Pancreas (tissue), 10 donors: ENCODE measurements at places on chromosomes 1 and 21. TPM values are rescaled to one million over a fixed set of nuclear protein-coding genes. Genes with fewer than 3 reads are reported as not detected.
A peak's percentile ranks its signal among the peaks of the same experiment; 100 is the strongest.

- no peak for DNase-seq
These were observed 91.2 kb upstream of the KCNJ15 start for GRCh38 chr21:38165466-38166172.

The KCNQ4 gene
- polyA plus RNA-seq: 4.1 TPM

GRCh38 chr1:42735477-42736105 lies 4.4 kb downstream of the CLDN19 start:
- no peak for DNase-seq

GRCh38 chr1:23664837-23665795 lies 26.5 kb upstream of the RPL11 start:
- no peak for DNase-seq

The TCP10L gene
- polyA plus RNA-seq: 1.9 TPM

- DNase-seq: no peak
These were observed 6.4 kb downstream of the MGST3 start for GRCh38 chr1:165637427-165637826.

The SMYD3 gene
- polyA plus RNA-seq: 5.7 TPM

DNA sequence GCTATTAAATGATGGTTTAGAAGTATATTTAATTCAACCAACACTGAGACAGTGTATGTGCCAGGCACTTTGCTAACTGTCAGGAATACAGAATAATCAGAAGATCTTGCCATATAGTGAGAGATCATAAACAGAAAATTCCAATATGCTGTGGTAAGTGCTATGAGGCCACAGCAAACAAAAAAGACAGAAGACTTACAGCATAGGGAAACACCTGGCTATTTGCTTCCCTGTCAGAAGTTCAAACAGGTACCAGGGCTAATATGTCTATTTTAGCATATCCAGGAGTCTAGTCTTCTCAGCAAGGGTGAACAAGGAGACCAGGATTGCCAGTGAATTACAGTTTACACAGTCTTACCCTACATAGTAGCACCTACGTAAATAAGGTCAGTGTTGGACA lies 30.4 kb downstream of the TRIT1 start:
- DNase-seq: no peak

The INTS3 gene
- polyA plus RNA-seq: 56.2 TPM

DNA sequence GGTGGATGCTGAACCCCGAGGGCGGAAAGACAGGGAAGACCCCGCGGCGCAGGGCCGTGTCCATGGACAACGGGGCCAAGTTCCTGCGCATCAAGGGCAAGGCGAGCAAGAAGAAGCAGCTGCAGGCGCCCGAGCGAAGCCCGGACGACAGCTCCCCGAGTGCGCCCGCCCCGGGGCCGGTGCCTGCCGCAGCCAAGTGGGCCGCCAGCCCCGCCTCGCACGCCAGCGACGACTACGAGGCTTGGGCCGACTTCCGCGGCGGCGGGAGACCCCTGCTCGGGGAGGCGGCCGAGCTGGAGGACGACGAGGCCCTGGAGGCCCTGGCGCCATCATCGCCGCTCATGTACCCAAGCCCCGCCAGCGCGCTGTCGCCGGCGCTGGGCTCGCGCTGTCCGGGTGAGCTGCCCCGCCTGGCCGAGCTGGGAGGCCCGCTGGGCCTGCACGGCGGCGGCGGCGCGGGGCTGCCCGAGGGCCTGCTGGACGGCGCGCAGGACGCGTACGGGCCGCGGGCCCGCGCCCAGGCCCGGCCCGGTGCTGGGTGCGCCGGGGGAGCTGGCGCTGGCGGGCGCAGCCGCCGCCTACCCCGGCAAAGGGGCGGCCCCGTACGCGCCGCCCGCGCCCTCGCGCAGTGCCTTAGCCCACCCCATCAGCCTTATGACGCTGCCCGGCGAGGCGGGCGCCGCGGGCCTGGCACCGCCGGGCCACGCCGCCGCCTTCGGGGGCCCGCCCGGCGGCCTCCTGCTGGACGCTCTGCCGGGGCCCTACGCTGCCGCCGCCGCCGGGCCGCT lies 20.7 kb downstream of the FOXO6 start:
- DNase-seq: no peak

The CACNA1S gene
- polyA plus RNA-seq: not detected

- no peak for DNase-seq
These were observed 78.0 kb downstream of the MEGF6 start for GRCh38 chr1:3533067-3534048.

The KIRREL1 gene
- polyA plus RNA-seq: 2.5 TPM

GRCh38 chr1:213988507-213989001 lies 781 bp downstream of the PROX1 start:
- peak; percentile 33 for DNase-seq

The SH3BGR gene
- polyA plus RNA-seq: 6.8 TPM

The SH2D2A gene
- 0.40 TPM for polyA plus RNA-seq

The CHIA gene
- polyA plus RNA-seq: 0.05 TPM

DNA sequence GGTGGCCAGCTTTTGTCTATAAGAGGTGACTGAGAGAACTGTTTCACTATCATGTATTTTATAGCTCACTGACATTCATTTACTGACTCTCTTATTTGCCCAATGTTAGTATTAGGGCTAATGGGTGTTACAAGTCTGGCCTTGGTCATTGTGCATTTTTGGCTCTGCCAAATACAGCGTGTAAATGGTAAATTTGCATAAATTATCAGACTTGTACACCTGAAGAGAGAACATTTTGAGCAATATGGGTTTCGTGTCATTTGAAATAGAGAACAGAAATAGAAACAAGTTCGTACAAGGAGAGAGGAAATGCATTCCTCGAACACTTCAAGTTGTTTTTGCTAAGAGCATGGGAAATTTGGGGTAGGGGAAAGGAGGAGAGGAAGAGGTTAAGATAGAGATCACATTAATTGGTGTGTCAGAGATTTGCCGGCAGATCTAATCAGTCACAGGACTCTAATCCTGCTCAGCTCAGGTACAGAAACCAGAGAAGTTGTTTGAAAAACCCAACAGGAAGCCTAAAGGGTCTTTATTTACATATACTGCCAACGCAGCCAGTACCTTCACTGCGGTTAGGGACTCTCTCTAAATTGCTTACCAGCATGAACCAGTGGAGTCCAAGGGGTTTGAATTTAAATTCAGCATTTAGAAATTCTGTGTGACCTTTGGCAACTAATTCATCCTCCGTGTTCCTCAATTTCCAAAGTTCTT lies 261.5 kb downstream of the GPATCH2 start:
- no peak for DNase-seq

DNA sequence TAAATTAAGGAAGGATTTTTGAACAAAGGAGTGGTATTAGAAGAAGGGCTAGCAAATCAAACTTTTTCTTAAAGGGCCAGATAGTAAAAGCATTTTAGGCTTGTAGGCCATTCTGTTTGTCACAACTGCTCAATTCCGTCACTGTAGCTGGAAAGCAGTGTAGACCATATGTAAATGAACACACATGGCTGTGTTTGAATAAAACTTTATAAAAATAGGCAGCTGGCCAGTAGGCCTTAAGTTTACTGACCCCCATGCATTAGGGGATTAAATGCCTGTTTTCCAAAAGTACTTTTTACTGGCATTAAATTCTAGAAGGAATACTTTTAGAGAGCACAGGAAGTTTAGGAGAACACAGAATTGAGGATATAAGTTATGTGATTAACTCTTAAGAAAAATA lies 8.9 kb downstream of the IVNS1ABP start:
- DNase-seq: no peak

The PROX1 gene
- 8.9 TPM for polyA plus RNA-seq

DNA sequence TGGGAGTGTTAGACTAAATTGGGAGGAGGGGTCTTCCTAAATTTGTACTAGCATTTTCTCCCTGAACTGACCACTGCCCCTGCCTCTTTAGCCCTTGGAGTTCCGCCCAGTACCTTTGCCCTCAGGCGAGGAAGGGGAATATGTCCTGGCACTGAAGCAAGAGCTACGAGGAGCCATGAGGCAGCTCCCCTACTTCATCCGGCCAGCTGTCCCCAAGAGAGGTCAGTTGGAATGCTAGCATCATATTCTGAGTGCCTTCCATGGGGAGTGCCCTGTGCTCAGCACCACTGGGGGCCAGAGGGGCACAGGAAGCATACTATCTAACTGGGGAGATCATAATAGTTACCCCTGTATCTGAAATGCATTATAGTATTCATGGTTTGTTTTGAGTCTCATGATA lies 10.7 kb downstream of the POLR3GL start:
- no peak for DNase-seq

The AMPD1 gene
- polyA plus RNA-seq: not detected

GRCh38 chr21:33985117-33986050 lies 69.8 kb upstream of the ATP5PO start:
- DNase-seq: no peak

The OLIG1 gene
- polyA plus RNA-seq: 0.09 TPM

DNA sequence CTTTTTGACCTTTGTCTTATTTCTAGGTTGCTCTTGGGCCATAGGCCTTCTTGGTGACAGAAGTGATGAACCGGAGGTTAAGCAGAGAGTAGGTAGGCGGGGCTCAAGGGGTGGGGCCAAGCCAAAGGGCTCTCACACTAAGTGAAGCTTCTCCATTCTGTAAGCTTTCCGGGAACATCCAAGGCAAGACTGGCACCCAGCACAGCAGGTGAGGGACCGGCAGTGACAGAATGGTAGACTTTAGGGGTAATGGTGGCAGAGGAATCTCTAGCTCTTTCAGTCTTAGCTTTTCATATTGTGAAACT lies at the start of gene TNFAIP8L2:
Gene TNFAIP8L2, plus strand, starts transcription at position 135 of the 305 bp plus-strand sequence. CDS start 2,049 bp downstream, outside the sequence.
- no peak for DNase-seq

The CYP4Z1 gene
- 0.40 TPM for polyA plus RNA-seq

- DNase-seq: no peak
These were observed 86.5 kb downstream of the PATJ start for GRCh38 chr1:61828805-61829204.

- DNase-seq: no peak
These were observed 50.8 kb upstream of the ATP5PO start for GRCh38 chr21:33966324-33966949.

DNA sequence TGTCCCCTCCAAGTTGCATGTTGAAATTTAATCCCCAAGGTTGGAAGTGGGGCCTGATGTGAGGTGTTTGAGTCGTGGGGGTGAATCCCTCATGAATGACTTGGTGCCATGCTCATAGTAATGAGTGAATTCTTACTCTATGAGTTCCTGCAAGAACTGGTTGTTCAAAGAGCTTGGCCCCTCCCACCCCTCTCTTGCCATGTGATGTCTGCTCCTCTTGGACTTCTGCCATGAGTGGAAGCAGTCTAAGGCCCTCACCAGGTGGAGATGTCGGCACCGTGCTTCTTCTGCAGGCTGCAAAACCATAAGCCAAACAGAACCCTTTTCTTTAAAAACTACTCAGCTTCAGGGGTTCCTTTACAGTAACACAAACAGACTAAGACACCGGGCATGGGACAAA lies 14.3 kb downstream of the G0S2 start:
- no peak for DNase-seq

The CAMK1G gene
- 0.11 TPM for polyA plus RNA-seq
